ENCODE measurements at places on chromosomes 5 and 9.

DNA sequence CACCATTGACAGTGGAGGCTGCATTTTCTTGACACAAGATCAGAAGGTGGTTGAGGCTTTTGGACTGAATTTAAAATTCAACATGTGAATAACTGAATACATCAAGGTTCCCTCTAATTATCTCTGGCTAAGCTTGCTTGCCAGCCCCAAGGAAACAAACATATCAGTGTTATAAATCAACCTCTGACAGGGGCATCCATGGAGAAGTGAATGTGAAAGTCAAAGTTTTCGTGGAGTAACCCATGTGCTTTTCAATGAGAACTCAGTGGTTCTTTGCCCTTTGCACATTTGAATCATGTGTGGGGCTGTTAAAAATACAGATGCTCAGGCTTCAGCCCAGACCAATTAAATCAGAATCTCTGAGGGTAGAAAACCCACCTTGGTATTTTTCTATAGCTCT lies 128.9 kb downstream of the LRRC70 start:
- no peak for DNase-seq

- no peak for DNase-seq
These were observed 185.6 kb downstream of the TSSK1B start for GRCh38 chr5:113249206-113249605.

DNA sequence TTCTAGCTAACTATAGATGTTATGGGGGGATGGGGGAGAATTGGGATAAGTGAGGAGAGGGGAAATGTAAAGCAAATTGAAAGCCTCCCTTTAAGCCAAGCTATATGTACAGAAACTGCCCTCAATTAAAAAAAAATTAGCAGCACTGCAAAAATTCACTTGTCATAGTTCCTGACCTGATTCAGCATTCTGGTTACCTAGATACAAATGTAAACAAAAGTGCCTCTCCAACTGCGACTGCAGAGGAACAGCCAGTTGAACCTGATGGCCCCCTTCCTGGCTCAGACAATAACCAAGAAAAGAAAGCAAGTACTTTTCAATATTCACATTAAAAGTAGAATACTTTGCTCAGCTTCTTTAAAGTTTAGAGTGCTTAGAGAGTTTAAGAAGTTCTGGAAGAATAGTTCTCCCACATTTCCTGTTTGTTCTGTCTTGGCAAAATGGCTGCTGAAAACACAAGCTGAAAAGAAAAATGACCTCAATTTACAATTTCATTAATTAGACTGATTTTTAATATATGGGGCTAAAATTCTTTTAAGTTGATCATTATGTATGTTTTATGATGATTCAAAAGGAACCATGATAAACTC lies 1.5 kb downstream of the FAM81B start:
- DNase-seq, result no peak

DNA sequence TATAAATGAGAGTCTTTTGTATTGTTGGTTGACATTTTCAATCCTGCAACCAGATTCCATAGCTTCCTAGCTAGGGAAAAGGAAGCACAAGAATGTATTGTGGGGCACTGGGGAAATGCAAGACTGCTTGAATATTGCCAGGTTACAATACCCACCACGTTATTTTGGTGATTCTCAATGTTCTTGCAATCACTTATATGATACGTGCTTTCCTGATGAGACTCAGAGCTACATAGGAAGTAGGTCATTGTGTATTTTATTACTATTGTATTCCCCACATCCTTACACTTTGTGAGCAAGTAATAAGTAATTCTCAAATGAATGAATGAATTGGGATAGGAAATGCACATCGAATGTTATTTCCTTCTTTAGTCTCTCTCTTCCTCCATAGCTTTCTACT lies 217.1 kb upstream of the CD180 start:
- DNase-seq, result no peak

- DNase-seq, result no peak
These were observed 79.7 kb downstream of the ALDH7A1 start for GRCh38 chr5:126515337-126515736.

- no peak for DNase-seq
These were observed 65.8 kb downstream of the C5orf15 start for GRCh38 chr5:133902511-133903118.

DNA sequence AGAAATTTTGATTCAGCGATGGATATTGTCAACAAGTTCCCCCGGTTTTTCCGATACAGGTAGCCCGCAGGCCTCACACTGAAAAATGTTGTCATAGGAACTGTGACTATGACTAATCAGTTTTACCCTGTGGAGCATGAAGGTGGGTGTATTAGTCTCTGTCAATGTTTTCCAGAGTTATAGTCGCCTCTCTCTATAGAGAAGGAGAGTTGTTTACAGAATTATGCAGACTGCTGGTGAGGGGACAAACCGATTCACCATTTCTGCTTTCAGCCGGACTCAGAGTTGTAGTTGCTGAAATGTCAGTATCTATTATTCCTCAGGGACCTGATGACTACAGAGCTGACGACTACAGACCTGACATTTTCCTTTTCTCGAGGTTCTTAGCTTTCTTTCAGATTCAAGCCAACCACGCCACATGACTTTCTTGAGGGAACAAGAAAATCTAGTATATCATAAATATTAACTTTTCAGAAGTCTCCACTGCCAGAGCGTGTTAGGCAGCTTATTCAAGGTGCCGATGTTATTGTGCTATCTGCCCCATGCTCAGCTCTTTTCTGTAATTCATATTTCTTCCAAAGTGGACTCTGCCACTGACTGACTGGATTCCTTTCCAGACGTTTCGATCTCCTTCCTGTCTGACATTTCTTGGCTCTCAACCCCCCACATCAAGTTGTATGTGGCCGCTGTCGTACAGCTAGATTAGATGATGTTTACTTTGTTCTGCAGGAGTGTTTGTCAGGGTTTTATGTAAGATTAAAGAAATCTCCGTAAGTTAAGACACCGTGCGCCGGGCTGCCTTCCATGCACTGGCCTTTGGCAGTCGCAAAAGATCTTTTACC lies 178.1 kb downstream of the FGF1 start:
- DNase-seq, result no peak

GRCh38 chr9:85713897-85714296 lies 27.9 kb downstream of the AGTPBP1 start:
- DNase-seq, result no peak

GRCh38 chr9:131402738-131403492 lies 9.0 kb downstream of the PRRC2B start:
- DNase-seq, result no peak

DNA sequence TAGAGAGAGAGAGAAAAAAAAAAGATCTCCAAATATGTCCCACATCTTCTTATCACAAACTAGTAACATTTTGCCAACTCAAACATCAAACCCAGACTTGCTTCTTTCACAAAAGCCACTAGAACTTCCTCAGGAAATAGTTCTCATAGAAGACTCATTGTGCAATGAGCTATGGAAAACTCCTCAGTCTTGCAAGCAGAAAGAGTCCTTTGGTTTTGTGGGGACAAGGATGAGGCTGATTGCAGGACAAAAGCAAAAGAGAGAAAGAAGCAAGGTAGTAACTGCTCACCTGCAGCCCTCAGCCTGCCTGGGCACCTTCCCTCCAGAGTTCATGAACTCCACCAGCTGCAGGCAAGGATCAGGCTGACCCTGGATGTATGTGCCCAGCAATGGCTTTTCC lies 399.0 kb downstream of the IRX1 start:
- no peak for DNase-seq

DNA sequence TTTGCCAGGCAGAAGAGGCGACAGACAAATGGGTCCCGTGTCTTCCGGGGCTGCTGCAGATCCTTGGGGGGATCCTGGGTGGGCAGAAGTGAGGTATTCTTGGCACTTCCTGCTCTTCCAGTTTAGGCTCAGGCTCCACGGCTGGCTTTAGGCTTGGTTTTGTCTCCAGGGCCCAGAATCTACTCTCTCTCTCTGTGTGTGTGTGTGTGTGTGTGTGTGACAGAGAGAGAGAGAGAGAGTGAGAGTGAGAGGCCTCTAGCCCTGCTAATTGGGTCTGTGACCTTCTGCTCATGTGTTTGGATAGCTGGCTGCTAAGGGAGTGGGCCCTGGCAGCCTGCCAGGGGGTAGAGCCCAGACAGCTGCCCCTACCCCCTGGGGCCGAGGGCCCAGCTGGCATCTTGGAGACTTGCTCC lies 39.3 kb downstream of the CRB2 start:
- no peak for DNase-seq

- DNase-seq, result no peak
These were observed 534 bp downstream of the SRFBP1 start for GRCh38 chr5:121962347-121962670.

DNA sequence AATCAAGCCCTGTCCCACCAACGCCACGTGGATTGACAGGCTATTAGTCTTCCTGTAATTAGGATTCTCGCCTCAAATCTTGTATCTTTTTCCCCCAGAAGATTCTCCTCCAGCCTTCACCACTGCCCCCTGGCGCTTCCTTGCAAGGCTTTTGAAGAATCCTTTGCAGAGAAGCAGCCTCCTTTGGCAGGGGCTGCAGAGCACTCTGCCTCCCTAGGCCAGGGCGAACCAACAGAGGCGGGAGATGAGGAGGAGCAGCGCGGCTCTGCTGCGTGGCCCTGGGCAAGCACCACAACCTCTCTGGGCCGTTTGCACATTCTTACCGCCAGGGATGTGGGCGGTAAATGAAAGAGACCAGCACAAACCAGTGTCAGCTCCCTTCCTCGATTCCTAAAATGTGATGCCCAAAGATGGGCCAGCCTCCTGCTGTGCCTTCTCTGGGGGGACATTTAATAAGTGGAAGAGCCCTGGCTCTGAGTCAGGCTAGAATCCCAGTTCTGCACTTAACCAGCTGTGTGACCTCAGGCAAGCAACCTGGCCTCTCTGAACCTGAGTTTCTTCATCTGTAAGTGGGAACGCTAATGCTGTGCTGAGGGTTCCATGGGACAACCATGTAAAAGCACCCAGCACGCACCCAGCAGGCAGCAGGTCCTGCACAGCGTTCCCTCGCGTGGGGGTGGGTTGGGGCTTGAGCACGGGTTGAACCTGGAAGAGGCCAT lies 128.6 kb downstream of the KCNIP1 start:
- peak; percentile 20 for DNase-seq

- peak; percentile 34 for DNase-seq
These were observed 101.2 kb downstream of the TRIM36 start for GRCh38 chr5:115068239-115069086.

GRCh38 chr5:78597974-78598371 lies 50.6 kb downstream of the LHFPL2 start:
- DNase-seq, result no peak

- peak; percentile 66 for DNase-seq
These were observed 23.1 kb downstream of the TRIM7 start for GRCh38 chr5:181181650-181182565.

GRCh38 chr5:156411-157072 lies 34.8 kb upstream of the LRRC14B start:
- DNase-seq, result no peak

DNA sequence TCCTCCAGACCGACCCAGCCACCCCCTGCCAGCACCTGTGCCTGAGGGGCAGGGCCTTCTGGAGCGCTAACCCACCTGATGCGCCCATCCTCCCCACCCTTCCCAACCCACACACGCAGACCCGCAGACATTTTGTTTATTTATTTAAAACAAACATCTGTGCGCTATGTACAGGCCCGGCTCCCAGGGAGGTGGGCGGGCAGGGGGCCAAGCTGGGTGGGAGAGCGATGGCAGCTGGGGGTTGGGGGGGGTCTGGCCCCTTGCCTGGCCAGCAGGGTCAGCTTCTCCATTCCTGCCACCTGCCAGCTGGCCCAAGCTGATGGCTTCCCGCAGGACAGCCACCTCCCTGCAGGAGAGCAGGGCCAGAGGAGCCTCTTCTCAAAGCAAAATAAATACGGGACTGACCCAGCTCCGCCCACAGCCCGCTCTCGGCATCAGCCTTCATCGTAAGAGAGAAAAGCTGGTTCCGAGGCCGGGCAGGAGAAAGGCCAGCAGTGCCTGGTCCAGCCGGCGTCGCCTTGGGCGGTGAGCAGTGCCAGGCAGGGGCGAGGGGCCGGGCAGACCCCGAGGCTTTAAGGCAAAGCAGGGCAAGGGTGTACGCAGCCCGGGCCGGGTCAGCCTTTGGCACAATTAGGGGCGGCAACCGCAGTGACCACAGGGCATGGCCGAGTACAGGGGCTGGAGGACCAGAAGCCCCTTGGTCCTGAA lies 10.9 kb upstream of the CLIC3 start:
- no peak for DNase-seq

GRCh38 chr9:98572054-98572627 lies 136.6 kb downstream of the GABBR2 start:
- DNase-seq, result no peak

DNA sequence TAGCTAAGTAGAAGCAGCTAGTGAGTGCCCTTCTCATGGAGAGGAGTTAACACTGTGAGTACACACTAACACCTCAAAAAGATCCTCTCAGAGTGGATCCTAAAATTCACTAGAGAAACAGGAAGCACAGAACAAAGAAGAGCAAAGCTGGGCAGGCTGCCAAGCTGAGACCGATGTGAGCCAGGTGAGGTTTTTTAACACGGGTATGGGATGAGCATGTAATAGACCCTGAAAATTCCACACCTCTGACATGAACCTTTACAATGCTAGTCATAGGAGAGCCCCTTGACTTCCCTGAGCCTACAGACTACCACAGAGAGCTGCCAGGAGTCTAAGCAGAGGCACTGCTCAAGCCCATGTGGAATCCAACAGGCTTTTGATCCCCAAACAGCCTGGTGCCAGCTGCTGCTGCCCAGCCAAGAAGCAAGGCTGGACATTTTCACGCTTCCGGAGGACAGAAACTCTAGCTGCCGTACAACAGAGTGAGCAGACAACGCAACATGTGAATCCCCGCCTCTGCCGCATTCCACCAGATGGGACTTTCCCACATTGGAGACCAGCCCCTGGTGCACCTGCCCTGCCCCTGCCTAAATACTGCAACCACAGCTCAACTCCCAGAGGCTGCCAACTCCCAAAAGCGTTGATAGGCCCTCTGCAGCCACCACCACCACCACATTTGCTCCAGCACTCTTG lies 280.8 kb downstream of the CDH10 start:
- DNase-seq, result peak; percentile 17

- DNase-seq, result no peak
These were observed 21.3 kb upstream of the TMOD1 start for GRCh38 chr9:97480174-97480573.

GRCh38 chr9:131641618-131642495 lies 96.5 kb downstream of the PRRT1B start:
- DNase-seq, result no peak
